ENCODE measurements at places on chromosomes 13 and 19.

DNA sequence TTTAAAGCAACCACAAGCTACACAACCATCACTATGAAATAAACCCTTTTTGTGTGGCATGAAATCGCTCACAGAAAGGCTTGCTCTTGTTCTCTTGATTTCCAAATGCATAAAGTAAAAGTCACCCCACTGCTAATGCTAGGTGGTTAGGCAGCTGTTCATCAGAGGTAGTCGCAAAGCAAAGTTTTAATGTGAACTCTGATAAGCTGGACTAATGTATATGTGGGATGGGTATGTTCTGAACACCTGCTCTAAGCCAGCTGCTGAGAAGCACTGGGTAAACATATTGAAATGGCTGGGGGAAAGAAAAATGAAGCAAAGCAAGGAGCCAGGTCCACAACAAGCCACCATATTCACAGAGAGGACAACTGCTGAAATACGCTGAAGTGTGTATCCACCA, 142.3 kb downstream of the KLF12 start:
- DNase-seq = no peak

DNA sequence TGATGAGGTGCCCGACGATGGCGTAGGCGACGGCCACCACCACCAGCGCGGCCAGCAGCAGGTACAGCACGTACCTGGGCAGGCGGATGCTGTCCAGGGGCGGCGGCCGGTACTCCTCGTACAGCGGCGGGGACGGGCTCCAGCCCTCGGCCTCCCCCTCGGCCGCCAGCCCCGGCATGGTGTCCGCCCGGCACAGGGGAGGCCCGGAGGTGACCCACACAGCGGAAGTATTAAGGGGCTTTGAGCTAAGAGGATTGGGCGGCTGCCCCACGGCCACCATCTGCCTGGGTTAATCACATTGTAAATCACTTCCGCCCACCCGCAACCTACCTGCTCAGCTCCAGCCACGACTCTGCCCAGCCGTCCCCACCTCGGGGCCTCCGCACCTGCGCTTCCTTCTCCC, at the start of gene SMIM44:
Gene SMIM44, minus strand, starts transcription at position 216 of the 403 bp plus-strand sequence. Its CDS starts 38 bp downstream, at position 178.
- DNase-seq = no peak

- DNase-seq = no peak
Observed at GRCh38 chr13:28297341-28297740, 159.0 kb downstream of the PAN3 start.

DNA sequence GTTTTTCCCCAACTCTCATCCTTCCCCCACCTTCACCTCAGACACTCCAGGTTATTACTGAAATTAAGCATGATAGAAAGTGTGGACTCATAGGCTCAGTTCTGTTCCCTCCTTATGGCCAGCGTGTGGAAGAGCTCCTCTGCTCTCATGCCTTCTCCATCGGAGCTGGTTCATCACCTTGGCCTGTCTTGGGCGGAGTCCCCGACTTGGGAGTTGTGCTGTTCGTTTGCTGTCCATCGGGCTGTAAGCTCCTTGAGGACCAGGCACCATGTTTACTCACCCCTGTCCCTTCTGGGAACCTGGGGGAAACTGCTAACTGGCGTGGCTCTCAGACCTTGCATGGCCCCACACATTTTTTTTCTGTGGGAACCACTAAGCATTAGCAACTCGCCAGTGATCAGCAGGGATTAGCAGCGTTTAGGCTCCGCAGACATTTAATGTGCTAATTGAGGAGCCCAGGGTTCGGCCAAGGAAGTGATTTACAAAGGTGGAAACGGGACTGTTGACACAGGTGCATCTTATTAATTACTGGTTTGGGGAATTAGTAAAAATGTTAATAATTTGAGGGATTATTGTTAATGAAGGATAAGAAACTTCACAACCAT, 123.8 kb downstream of the TM9SF2 start:
- DNase-seq = no peak

DNA sequence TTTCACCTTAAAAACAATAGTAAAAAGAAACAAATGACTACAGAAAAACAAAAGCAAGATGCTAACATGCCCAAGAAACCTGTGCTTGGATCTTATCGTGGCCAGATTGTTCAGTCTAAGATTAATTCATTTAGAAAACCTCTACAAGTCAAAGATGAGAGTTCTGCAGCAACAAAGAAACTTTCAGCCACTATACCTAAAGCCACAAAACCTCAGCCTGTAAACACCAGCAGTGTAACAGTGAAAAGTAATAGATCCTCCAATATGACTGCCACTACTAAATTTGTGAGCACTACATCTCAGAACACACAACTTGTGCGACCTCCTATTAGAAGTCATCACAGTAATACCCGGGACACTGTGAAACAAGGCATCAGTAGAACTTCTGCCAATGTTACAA, 6.0 kb downstream of the CKAP2 start:
- no peak for DNase-seq

DNA sequence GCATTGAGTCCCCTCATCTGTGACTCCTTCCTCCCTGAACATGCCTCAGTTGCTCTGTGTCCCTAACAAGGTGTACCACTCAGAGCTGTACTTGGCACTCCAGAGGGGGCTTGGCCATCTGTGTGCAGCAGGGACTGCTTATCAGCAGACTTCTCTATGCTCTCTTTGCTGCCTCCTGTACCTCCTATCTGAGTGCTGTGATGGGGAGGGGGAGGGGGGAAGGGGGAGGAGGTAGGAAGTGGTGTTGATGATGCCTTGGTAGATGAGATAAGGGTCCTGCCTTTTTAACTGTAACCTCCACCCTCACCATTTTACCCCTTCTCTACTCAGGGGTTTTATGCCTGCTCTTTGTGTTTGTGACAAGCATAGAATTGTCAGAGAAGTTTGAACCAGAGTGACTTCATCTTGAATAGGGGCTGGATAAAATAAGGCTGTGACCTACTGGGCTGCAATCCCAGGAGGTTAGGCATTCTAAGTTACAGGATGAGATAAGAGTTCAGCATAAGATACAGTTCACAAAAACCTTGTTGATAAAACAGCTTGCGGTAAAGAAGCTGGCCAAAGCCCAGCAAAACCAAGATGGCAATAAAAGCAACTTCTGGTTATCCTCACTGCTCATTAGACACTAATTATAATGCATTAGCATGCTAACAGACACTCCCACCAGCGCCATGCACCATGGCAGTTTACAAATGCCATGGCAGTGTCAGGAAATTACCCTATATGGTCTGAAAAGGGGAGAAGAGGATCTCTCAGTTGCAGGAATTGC, 13.2 kb downstream of the PCDH8 start:
- DNase-seq = no peak

Data from AML-193 (cell line).